ENCODE measurements at places on chromosomes 11 and 22.

DNA sequence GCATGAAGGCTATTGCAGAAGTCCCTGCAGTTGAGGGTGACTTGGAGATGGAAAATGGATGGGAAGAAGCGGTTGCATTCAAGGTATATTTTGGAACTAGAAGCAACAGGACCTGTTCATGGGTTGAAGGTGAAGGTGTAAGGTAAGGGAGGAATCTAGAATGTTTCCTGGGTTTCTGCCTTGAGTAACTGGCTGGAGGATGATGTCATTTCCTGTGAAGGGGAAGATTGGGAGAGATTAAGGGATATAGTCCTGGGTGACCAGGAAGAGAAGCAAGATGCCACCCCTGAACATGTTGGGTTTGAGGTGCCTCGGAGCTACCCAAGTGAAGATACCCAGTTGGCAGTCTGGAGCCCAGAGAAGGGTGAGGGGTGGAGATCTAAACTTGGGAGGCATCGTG is 12.1 kb upstream of the MOGAT2 start:
- DNase-seq = no peak

DNA sequence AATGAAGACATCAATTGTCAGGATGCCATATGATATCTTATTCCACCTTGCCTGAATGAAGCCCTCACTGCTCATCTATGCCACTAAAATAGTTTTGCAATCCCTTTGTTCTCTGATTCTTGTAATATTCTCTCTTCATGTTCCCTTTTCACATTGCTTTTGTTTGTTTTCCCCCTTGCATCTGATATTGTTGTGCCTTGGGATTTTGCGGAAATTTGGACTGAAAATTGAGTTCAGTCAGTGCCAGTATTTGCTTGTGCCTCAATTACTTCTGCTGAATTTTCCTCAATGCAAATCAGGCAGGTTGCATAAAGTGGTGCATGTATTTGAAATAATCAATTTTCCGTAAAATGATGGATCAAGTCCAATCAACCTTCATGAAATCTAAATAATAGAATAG is 98.3 kb downstream of the PAX6 start:
- DNase-seq = no peak

- DNase-seq = no peak
These were observed 194.0 kb downstream of the FAM76B start for GRCh38 chr11:95595541-95595940.

GRCh38 chr11:118008271-118008911 is 22.2 kb downstream of the IL10RA start:
- DNase-seq = no peak

DNA sequence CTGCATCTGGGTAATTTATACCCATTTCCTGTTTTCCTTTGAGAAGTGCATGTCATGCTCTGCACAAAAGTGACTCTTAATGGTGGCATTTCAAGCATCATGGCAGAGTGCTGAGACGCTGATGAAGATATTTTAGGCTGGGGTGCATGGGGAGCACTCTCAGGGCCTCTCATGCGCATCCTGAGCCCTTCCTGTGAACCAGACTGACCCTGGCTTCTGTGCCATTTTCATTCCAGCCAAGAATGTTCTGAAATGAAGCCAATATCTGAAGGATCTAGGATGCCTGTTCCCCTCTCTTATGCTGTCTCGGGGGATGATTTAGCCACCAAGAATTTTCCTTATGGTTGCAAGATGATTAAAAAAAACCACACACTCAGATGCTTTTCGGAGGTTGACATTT is 61.5 kb downstream of the MIAT start:
- DNase-seq = peak; percentile 74

DNA sequence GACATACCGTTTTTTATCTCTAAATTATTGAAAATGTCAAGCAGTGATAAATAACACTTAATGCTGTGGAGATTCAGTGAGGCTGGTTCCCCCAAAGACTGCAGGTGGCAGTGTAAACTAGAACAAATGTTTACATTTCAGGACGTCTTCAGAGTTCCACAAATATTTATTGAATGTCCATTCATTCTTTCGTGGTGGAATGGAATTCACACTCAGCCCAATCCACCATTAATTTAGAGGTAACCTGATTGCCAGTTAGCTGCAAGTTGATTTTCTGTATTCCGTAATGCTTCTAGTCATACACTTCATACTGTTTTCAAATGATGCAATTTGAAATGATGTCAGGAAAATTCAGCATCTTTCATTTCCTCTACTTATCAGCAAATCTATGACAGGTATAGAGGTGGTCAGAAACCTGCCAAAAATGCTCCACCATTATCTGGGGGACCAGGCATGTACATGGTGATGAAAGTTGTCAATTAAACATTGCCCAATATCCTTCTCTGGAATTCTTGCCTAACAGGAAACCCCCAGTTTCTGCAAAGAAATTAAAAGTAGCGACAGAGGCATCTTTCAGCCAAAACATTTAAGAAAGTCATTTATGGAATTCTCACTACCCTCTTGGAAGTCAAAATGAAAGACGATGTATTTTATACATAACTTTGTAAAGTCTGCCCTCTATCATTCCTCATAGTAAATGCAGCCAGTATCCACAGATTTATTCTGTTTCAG is 94.3 kb upstream of the BMAL1 start:
- DNase-seq = peak; percentile 66

GRCh38 chr22:39408173-39408572 is 8.6 kb downstream of the TAB1 start:
- no peak for DNase-seq

- no peak for DNase-seq
These were observed 35.1 kb downstream of the WT1 start for GRCh38 chr11:32400196-32400595.

GRCh38 chr11:86675017-86675416 is 2.6 kb upstream of the ME3 start:
- DNase-seq = no peak

DNA sequence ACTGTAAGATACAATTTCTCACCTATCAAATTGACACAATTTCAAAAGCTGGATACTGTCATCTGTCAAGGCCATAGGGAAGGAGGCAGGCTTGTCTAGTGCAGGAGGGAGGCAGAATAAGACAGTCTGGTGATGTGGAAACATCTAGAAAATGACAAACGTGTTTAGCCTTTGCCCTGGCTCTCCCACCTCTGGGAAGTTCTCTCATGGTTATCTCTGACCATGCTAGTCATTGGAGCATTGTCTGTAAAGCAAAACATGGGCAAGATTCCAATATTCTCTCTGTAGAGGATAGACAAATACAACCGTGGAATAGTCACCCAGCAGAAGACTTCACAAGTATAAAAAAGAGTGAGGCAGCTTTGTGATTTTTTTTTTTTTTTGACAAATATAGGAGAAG is 9.1 kb upstream of the SERHL2 start:
- no peak for DNase-seq

GRCh38 chr11:57711414-57712255 is at the start of gene MED19:
MED19 (minus strand) TSS chr11:57712215; CDS start chr11:57712179, 36 bp downstream.
- DNase-seq = peak; percentile 82

GRCh38 chr22:47808236-47808635 is 1045.8 kb downstream of the TBC1D22A start:
- no peak for DNase-seq

- DNase-seq = no peak
These were observed 46.0 kb downstream of the MCM5 start for GRCh38 chr22:35445933-35446332.

DNA sequence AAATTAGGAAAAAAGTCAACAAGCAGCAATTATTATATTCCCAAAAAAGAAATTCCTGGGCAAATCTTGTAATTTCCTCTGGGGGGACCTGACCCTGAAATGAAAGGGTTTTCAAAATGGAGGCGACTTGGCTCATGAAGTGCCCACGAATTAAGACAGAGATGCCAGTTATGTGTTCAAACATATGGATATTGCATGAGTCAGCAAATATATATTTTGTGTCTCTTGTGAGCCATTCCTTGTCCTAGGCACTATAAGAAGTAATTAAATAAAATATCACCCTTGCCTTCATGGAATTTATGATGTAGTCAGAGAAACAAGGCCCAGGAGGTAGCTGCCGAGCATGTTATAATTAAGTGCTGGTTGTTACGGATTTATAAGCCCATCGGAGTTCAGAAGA is 68.6 kb downstream of the BARX2 start:
- no peak for DNase-seq

DNA sequence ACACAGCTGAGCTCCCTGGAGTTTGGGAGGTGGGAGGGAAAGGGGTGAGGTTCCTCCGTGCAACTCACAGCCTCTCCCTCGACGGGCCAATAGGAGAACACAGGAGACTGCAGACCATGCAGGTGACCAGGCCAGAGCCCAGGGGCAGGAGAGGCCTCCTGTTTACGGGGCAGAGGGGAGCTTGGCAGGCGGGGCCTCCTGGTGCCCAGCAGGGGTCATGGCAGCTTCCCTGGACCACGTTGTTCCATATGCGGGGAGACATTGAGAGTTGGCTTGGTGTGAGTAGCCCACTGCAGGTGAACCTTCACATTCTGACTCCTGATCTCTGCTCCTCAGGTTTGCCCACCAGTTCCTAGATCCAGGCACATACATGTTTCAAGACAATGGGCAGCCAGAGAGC is 19.3 kb upstream of the XKR3 start:
- DNase-seq = no peak

- DNase-seq = no peak
These were observed 113.4 kb upstream of the CRYBB3 start for GRCh38 chr22:25085930-25086901.

DNA sequence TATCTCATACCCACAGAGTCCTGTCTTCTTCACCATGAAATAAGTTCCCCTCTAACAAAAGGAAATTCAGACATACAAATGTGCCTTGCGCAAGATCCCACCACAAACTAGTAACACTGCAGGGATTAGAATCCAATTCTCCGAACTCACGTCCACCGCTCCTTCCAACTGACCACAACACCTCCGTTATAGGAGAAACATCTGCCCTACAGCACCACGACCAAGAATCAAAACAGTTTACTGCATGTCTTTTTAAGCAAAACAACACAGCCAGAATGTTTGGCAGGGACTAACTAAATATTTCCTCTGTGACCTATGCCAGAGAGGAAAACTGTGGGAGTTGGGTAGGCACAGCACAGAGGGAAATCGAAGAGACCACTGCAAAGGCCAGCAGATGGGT is 72.7 kb upstream of the AKIP1 start:
- DNase-seq = peak; percentile 93

DNA sequence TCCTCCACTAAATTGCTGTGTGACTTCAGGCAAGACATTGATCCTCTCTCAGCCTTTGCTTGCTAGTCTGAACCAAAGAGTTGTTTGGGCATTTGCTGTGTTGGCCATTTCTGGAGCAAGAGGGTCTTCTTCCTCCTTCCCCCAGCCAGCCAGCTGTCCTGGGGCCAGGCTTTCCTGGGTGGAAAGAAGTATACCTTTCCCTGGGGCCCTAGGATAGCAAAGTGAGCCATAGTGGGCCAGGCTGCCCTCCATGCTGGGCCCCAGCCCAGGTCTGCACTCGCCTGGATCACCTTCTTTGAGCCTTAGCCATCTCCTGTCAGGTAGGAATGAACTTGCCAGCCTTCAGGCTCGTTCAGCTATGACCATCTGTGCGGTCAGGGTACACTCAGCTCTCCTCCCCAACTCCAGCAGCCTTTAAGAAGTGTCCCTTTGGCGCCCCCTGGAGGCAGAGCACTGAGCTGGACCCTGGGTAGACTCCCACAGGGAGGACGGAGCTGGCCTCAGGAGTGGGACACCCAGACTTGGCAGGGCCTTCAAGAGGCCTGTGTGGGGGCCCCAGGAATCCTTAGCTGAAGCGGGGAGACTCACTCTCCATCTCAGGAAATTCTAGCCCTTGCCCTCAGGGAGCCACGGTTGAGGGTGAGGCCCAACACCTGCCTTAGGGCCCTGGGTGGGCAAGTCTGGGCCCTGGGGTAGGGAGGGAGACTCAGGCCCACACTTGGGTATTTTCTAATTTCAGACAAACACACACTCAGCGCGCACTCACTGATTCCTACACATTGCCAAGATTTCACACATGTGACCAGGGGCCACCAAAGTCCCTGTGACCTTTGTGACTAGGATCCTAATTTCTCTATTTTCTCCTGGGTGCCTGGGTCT is 35.6 kb upstream of the TPBGL start:
- peak; percentile 75 for DNase-seq

DNA sequence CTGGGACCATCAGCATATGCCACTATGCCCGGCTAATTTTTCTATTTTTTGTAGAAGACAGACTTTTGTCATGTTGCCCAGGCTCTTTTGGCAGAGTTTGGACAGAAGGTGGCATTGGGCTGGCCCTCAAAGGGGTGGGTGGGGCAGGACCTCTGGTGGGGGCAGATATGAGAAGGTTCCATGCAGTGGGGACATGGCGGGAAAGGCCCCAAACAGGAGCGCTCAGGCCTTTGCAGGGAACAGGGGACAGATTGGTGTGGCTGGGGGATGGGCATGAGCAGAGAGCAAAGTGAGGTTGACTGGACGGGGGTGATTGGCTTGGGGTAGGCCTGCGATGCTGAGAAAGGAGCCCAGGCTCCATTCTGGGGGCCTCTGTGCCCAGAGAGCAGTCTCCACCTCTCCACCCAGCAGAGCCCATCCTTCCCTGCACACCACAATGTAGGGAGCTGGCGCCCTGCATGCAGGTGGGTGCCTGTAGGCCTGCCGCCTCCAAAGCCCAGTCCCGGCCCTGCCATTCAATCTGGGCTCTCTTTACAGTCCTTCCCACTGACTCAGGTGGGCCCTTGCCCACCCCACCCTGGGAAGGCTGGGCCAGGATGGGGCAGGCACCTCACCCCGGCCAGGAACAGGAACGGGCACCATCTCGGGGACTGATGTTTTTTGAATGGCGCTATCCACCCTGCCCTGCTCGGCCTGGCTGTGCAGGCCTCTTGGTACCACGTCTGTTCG is 98.7 kb downstream of the MORC2 start:
- no peak for DNase-seq

GRCh38 chr11:86517557-86517956 is 142.9 kb downstream of the CCDC81 start:
- DNase-seq = no peak

DNA sequence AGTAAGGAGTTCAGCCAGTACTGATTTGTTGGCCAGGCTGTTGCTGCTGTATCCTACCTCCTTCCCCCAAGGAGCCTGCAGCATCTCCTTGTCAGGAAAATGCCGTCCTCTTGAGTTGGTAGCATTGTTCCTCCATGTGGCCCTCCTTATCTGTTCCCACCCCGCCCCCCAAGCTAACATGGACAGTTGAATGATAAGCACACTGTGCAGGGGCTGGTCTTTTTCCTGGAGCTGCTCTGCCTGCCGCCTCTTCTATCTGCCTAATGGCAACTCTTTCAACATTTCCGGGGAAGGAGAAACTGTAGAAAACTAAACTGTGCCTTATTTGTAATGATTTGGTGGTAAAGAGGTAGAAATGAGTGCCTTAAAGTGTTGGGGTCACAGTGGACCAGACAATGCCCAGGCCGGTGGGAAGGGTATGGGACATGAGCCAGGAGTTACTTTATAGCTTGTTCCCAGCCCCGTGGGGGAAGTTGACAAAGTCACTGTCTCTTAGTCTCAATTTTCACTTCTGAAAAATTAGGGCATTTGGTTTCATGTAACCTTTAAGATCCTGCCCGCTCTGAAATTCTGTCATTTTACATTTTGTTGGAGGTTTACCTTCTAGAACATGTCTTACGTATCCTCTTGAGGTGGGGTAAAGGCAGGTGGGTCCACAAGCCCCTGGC is 4.5 kb downstream of the FAM118A start:
- no peak for DNase-seq

DNA sequence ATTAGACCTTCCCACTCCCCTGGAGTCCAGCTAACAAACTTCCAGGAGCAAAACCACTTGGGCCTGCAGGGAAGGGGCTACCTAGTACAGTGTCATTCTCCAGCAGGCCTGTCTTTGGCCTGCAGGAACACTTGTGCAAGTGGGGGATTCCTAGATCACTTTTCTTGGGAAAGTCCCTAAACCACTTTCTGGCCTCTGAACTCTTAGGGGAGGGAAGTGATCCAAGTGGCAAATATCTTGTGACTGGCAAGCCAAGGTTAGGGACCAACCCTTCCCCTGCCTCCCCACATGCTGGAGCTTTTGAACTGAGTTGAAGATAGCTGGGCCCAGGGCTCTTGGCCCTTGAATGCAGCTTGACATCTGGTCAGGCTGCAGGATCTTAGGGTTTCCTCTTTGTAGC is 17.2 kb downstream of the PPFIBP2 start:
- no peak for DNase-seq

All from H4 (cell line).